CD4-positive, alpha-beta memory T cell (primary cell): ENCODE measurements at places on chromosomes 7 and 10.
A peak's percentile ranks its signal among the peaks of the same experiment; 100 is the strongest.

DNA sequence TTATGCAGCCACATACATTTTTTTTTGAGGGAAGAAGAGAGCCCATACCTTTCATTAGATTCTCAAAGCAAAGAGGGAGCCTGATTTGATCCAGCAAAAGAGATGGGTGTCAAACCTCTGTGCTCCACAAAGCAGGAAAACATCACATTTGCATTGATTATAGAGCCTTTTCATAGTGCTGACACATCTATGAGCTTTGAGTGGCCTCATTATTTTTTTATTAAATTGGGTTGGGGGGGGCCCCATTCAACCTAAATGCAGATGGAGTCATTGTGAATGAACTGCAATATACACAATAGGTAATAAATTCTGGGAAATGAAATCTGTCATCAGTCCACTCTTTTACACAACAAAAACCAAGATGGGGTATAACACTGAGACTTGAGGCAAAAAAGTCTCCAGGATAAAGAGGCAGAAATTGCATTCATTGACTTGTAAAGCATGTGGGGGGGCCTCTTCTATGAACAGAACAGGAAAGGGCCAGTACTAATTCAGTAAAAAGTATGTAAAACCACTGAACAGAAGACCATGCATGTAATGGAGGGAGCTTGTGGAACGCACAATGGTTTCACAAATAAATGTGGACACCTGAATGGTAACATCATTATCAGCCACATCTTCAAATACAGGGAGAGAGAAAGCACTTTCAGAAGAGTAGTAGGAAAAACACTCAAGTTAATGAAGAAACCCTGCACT is 17.7 kb upstream of the ASB4 start:
- no peak for DNase-seq

DNA sequence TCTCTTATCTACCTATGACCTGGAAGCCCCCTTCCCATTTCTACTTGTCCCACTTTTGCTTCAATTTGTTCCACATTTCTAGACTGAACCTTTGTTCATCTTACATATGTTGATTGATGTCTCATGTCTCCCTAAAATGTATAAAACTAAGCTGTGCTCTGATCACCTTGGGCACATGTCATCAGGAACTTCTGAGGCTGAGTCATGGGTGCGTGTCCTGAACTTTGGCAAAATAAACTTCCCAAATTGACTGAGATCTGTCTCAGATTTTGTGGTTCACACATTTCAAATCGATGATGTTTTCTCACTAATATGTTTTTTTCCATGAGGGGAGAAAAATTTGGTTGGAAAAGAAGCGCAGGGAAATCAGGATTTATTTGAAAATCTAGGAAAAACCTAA is 406.2 kb upstream of the LRRTM3 start:
- DNase-seq, result no peak

GRCh38 chr10:47361293-47361692 is 13.1 kb downstream of the RBP3 start:
- DNase-seq, result no peak

DNA sequence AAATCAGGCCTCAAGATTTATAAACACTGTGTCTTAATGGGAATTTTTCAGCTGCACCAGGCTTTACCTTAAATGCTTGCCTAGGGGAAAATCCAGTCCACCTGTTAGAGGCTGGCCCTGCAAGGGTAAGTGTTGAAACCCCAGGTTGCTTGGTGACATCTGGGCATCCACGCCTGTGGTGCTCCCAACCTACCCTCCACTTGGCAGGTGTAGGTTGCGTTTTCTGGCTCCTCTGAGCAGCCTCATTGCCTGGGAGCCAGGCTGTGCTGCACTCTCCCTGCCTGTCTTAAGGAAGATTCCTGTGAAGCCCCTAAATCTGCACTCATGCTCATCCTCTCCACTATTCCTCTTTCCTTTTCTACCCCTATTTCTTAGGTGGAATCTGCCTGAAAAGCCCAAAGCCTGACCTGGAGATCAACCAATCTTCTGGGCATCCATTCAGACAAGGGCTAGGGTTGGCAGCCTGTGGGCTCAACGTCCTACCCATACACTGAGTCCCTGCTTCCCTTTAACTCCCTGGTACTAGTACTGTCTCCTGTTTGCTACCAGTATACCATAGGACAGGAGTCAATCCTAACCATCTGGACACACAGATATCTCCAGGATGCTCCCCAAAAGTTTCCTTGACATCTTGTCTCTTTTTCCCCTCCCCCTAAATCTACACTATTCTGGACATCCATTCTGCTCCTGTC is 150.4 kb downstream of the PDE1C start:
- no peak for DNase-seq

DNA sequence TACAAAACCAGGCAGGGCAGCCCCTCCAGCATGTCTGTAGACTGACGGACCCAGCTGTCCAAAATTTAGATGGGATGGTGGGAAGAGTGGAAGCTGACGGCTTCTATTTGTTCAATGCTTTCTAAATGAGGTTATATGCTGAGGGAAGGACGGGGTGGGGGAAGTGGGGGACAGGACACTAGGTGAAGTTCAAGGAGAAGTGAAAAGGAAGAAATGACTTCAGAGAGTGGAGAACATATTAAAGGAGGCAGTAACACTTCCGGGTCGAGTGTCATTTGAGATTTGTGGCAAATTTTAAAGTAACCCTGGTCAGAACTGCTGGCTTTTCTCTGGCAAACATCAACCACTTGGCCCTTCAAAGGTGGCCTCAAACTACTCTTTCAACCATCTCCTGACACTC is 9.4 kb downstream of the PIP4K2A start:
- DNase-seq, result no peak

DNA sequence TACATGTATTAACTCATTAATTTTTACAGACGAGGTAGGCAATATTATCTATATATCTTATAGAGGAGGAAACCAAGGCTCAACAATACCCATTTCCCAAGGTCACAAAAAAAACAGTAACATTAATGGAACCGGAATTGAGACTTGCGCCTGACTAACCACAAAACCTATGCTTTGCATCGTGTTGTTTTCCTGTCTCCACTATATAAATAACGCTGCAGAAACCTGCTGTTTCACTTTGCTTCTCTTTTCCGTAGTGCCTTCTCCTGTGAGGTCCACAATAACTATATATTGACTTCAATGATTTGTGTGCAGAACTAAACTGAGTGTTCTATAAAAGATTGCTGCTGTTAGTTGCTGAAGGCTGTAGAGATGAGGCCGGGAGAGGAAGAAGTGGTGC is 97.7 kb upstream of the RPA3 start:
- peak; percentile 57 for DNase-seq

- no peak for DNase-seq
These were observed 324.9 kb downstream of the PARD3 start for GRCh38 chr10:34489973-34490745.

- no peak for DNase-seq
These were observed 1135.2 kb downstream of the CNTNAP2 start for GRCh38 chr7:147251751-147252325.

- DNase-seq, result no peak
These were observed 6.6 kb downstream of the SYNPO2L start for GRCh38 chr10:73648975-73649829.

- no peak for DNase-seq
These were observed 718.9 kb downstream of the LRMDA start for GRCh38 chr10:76150139-76150875.

DNA sequence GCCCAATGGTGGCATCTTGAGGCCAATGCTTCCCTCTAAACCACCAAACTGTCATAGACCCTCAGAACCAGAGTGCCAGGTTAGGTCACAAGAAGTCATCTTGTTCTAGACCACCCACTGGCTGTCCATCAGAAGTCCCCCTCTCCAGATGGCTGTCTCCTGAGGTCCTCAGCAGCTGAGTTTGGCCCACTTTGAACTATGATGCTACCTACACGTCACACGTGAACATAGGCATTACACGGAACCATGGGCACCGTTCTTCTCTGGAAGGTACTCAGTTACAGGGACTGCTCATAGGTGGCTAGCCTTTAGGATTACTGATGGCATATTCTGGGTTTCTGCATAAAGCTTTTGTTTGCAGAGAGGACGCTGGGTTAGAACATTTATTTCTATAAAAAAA is 166.4 kb downstream of the ADAM12 start:
- no peak for DNase-seq

DNA sequence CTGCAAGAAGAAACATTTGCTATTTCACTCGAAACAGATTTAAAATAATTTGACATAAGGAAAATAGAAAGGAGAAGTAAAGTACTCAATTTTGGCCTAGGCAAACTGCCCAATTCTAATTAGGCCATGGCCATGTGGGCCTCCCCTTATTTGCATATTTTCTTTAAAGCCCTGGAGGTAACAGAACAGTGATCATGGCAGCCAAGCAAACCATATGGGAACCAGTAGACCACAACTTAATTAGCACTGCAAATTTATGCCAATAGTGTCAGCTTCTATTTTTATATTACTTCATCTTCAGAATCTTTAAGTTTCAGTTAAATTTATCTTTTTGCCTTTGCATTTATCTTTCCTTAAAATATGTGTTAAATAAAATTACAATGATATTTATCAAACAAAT is 63.3 kb upstream of the THSD7A start:
- no peak for DNase-seq

DNA sequence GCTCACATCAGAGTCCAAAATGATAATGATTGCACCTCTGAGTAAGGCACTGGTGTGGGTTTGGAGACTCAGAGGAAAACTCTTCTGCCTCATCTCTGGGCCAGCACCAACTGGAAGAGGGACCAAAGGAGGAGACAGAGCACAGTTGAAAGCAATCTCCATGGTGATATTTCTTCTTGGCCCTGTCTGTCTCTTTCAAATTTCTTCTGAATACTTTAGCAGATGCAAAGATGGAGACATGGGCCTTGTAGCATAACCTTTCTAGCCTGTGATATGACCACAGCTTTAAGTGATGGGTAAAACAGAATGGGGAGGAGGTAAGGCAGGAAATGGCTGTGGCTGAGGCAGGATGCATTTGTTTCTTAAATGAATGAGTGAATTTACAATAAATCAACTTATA is 12.2 kb upstream of the GIMAP7 start:
- DNase-seq, result peak; percentile 67

GRCh38 chr7:155278921-155279320 is 18.8 kb upstream of the INSIG1 start:
- DNase-seq, result no peak

DNA sequence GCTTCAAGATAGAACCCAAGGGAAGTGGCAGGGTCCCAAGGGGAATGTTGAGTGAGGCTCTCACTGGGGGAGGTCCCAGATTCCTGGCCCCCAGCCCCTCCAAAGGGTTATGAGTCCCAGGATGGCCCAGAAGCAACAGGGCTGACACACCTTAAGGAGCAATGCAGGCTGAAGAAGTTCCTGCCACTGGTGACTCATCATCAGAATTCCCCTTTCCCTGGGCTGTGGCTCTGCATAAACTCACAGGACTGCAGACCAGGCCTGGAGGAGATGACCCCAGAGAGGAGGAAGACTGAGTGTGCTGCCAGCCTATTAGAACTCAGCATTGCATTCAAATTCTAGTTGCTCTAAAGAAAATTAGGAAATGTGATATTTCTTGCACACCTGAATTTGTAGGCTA is 126.7 kb downstream of the DPP6 start:
- DNase-seq, result no peak

GRCh38 chr7:4225361-4225771 is 456.7 kb upstream of the FOXK1 start:
- no peak for DNase-seq

GRCh38 chr7:107938456-107939250 is 47.7 kb downstream of the DLD start:
- no peak for DNase-seq

DNA sequence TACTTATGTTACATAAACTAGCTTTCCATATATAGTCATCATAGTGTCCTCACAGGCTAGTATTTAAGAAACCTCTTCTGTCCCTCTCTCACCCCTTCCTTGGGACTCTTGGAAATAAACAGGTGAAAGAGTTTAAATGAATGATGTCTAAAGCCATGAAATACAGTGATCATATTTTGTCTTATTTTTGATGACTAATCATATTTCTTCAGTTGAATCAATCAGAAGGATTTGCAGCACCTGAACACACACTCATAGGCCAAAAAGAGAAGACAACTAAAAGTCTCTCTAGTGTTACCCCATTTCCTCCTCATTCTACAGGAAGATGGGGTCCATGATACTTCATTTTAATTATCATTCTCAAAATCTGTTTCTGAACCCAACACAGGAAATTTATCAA is 8.6 kb upstream of the ATAD1 start:
- no peak for DNase-seq

DNA sequence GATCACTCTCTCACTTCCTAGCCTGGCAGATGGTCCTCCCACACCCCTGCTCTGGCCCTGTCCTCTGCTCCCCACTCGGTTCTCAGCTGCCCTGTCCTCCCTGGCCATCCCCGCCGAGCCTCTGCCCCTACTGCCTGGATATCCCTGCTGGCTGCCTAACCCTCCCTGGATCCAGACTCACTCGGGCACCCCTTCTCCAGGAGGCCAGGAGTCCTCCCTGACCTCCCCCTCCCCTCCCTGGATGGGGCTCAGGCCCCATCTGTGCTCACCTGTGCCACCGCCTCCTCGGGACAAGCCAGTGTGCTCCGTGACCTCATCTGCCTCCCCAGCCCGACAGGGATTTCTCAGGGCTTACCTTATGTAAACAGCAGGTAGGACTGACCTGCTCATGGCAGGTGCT is 406.1 kb downstream of the TCERG1L start:
- DNase-seq, result no peak

DNA sequence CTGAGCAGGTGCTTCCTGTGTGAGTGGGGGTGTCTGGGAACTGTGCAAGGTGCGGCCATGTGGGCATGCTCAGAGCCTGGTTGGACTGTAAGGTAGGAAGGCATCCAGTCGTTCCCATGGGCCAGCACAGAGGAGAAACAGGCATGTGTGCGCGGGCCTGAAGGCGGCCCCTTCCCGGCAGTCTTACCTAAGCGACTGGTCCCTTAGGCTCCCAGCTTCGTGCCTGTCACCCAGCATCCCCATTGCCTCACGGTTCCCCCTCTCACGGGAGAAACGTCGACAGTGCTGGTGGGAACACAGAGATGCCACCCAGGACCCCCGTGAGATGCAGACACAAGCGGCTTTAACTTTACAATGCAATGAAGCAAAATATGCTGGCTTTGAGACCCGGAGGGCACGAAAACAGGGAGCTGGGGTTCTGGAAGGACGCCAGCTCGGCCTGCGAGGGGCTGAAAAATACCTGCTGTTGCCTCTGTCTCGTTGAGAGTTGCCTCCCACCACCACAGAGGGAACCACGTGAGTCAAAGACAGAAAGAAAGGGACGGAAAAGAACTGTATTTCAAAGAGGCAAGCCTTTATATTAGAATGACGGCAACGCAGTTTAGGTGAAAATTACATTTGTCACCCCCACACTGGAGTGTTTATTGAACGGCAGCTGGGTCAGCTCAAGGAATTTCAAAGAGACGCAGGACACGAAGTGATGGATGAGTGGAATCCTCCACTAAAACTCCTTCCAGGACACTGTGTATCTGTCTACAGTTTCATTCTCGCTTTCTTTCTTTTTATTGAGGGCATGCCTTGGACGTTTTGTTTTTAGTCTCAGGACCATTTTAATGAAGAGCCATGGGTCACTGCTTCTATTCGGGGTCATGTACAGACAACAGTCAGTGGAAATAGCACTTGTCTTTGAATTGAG is 128.4 kb downstream of the DNAJB6 start:
- DNase-seq, result no peak

GRCh38 chr10:3066317-3067117 is 831 bp upstream of the PFKP start:
- DNase-seq, result no peak

GRCh38 chr7:129923709-129924108 is 29.1 kb downstream of the UBE2H start:
- no peak for DNase-seq
